Stimulated activated CD8-positive, alpha-beta memory T cell treated with anti-CD3 and anti-CD28 coated beads, Interleukin-12 subunit alpha, Interleukin-12 subunit beta, amount 100 ng/mL, for 1 hour (primary cell): ENCODE measurements at places on chromosomes 13 and 19.

GRCh38 chr13:43805071-43805468, 18.3 kb upstream of the ENOX1 start:
- DNase-seq: no peak

DNA sequence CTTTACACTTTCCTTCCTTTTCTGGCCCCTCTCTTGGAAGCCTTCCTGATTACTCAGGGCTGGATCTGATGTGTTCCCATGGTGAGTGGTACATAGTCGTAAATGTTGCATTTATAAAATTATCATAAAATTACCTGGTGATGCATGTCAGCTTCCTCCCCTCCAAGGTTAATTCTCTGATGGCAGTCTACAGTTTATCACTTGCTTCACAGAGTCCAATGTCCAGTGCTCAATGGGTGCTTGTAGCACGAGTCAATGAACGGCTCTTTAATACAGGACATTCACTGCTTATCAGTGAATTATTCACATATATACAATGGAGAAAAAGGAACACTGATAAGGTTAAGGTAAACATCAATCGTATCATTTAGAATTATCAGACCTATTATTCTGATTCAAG, 27.0 kb upstream of the OXGR1 start:
- DNase-seq: no peak

GRCh38 chr13:39317291-39317690, 279.0 kb downstream of the NHLRC3 start:
- no peak for DNase-seq

DNA sequence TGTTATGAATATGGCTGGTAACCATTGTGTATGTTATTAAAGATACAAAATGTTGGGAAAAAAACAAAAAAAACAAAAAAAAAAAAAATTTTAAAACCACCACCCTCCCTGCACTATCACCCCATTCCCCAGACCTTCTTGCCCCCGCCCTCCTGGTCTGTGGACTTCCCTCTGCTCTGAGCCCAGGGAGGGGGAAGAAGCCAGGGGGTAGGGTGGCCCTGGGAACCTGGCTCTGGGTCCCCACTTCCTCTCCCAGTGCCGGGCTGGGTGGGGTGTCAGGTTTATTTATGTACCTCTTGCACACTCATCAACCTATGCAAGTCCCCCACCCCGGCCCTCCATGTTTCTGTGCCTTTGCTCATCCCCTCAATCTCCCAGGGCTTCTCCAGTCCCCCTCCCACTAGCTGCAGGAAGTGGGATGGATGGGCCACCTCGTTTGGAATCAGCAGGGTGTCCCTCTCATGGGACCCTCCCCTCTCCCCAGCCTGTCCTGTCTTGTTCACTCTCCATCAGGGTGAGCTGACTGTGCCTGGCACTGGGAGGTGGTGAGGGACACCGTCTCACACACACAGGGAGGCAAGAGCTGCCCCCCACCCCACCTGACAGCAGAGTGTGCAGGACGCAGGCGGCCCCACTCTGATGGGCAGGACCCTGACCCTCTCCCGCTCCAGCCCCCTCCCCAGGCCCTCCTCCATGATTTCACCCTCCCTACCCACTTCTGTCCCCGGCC, 5.9 kb downstream of the PAF1 start:
- no peak for DNase-seq

DNA sequence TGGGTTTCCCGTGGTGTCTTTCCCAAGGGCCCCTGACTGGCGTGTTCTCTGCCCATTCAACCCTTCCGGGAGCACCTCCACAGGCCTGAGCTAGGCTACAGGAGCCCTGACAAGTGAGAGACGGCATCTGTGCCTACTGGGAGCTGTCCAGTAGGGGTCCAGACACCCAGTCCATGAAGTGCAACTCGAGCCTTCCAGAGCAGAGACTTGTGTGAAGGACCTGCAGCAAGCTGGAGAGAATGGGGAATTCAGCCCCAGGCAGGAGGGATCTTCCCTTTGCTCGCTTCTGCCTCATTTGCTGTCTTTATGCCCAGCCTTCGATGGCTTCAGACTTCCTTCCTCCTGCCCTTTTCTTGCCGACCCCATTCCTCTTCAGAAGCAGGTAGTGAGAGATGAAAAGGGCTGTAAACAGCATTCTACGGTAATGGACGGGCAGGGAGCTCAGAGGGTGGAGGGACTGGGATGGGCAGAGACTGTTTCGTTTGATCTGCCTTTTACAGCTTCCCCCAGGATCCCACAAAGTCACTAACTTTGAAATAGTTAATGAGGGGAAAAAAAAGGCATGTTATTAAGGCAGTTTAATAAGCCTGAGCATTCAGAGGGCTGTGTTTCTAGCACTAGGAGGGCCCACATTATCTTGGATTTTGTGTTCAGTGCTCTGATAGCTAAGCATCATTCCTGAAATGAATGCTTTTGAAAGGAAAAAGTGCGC, 327.6 kb downstream of the FGF9 start:
- DNase-seq: no peak

GRCh38 chr13:22926748-22927400, 253.9 kb upstream of the SGCG start:
- no peak for DNase-seq

GRCh38 chr19:6887316-6887715, at the start of gene ADGRE1:
TSS of gene ADGRE1 (plus strand) at chr19:6887579. CDS start at chr19:6887609, 30 bp downstream.
- DNase-seq: no peak

GRCh38 chr19:38248421-38248820, 7.8 kb downstream of the PPP1R14A start:
- no peak for DNase-seq

- peak; percentile 99 for DNase-seq
Measured at GRCh38 chr19:58554494-58555368, at the start of gene CHMP2A. TSS of gene CHMP2A (minus strand) at chr19:58555105. CDS start at chr19:58554212, 893 bp downstream.

DNA sequence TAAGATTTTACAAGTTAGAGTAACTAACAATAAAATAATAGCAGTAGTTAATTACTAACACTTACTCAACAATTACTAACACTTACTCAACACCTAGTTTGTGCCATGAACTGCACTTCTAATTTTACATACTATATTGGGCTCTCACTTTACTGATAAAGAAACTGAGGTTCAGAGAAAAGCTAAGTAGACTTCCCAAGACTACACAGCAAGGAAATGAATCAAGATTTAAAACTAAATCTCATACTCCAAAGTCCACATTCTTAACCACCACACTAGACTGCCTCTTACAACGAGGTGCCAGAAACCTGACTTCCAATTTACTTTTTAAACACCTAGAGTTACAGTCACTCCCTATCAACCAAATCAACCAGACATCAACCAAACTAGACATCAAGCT, 25.1 kb downstream of the RBM26 start:
- DNase-seq: no peak

DNA sequence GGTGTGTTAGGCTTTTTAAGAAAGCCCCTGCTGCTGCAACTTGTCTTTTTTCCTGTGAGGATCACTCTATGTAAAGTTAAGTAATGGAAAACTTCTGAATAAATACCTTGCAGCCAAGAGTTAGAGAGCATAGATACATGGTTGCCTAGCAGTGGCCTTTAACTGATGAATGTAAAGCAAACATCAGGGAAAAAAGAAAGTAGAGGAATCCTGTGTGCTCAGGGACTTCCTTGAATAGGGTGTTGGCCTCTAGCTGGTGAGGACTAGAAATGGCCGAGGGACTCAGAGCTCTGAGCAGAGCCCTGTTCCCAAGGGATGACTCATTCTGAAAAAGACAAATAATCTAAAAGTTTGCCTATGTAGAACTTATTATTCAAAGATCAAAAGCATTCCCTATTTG, 135.7 kb downstream of the MIPEP start:
- no peak for DNase-seq

DNA sequence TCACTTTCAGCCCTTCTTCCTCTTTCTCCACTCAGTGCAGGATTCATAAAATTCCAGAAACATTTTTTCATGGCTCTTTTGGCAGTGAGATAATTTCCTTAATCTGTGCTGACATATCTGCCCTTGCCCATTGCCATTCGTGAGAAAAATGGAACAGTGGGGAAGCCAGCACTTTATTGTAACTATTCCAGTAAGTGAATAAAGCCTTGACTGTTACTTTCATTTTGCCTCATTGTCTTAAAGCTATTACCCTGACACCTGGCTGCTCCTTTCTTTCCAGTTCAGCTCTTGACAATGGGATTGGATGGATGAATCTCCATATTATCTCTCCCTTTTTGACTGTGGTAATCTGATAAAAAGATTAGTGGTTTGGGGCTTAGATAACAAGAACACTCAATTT, 1068.1 kb upstream of the PCDH20 start:
- DNase-seq: no peak

DNA sequence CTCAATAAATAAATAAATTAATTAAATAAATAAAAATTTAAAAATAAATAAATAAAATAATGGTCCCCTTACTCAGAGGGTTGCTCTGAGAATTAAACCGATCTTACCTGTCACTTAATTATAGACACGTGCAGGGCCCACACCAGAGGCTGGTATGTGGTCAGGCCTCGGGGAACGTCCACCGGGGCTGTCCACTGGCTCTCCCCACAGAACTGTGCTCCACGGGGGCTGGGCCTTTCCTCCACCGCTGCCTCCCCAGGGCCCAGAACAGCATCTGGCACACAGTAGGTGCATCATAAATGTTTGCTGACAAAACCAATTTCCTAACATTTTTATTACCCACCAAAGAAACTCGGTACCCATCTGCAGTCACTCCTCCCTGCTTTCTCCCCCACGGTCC, 69.2 kb downstream of the CEBPG start:
- no peak for DNase-seq

DNA sequence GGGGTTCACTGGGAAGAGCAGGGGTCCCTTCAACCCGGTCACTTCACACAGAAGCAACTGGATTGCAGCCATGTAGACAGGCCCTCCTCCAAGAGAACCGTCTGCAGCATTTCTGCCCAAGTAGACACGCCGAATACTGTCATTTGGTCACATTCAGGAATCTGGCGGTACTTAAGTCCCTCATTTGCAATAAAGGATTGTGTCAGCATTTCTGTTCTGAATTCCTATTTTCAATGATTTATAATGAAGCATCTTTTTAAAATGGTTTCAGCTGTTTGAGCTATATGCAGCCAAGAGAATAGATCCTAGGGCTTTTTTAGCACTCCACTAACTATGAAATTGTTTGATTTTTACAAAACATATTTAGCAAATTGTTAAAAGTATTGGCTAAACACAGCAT, 143.5 kb upstream of the SOX1 start:
- no peak for DNase-seq

GRCh38 chr19:10768936-10769335, 51.1 kb downstream of the DNM2 start:
- DNase-seq: no peak

GRCh38 chr19:50358483-50359327, 6.7 kb downstream of the NAPSA start:
- DNase-seq: peak; percentile 59

GRCh38 chr19:46324277-46324676, 22.6 kb upstream of the PPP5C start:
- DNase-seq: no peak

DNA sequence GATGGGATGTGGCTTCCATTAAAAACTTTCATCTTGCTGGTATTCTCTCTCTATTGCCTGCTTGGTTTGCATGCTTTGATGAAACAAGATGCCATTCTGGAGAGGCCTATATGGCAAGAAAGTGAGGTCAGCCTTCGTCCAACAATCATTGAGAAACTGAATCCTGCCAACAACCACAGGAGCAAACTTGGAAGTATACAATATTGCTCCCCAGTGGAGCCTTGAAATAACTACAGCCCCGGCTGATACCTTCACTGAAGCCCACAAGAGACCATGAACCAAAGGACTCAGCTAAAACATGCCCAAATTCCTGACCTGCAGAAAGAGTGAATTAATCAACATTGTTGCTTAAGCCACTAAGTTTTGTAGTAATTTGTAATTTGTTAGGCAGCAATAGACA, 82.5 kb upstream of the FGF14 start:
- DNase-seq: no peak

GRCh38 chr19:20840371-20840770, 64.3 kb downstream of the ZNF66 start:
- DNase-seq: no peak

- DNase-seq: no peak
Measured at GRCh38 chr19:36103842-36104552, 6.9 kb upstream of the OVOL3 start.

DNA sequence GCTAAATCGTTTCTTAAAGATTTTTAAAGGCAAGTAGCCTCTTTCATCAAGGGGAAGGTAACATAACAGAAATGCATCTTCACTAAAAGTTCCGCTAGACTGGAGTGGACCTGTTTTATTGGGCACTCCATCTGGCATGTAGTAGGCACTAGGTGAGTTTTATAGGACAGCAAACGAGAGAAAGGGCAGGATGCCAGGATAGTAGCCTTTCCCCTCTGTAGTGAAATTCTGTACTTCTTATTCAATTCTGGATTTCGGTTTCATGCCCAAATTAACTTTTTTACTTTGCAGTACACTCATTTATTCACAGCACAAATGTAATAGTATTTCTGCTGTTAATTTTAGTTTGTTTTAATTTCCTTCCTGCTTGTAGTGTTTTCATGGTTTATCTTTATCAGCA, 45.2 kb downstream of the GPR180 start:
- no peak for DNase-seq

GRCh38 chr13:38872693-38873092, 117.9 kb downstream of the STOML3 start:
- no peak for DNase-seq

GRCh38 chr13:82947683-82948082, 934.6 kb downstream of the SLITRK1 start:
- DNase-seq: no peak

GRCh38 chr13:75870397-75870903, 234.3 kb downstream of the LMO7 start:
- no peak for DNase-seq

DNA sequence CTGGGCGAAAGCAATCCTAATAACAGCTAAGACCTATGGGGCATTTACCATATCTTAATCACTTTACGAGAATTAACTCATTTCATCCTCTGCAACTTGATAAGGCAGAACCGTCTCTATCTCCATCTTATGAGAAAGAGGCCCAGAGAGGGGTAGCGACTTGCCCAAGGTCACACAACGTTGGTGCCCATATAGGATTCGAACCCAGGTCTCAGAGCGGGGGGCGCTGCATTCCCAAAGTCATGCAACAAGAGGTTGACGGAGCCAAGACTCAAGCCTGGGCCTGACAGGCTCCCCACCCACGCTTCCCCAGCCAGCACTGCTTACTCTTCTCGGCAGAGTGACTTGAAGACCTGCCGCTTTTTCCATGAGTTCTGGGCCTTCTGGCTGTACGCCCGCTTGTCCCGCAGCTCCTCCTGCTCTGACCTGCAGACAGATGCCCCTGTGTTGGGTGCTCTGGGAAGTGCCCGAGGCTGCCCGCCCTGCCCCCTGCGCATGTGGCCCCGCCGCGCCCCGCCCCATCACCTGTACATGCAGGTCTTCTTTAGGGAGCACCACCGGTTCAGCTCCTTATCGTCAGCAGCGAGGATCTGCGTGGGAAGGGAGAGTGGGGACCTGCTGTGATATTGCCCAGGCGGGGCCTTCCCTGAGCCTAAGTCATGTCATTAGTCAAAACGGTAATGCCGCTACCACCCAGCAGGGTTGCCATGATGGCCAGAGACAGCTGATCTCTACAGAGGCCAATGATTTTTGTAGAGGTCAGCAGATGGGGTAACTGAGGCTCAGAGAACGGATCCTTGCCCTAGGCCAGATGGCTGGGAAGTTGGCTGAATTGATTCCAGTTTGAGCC, 10.8 kb downstream of the KRI1 start:
- no peak for DNase-seq

- DNase-seq: no peak
Measured at GRCh38 chr13:21883713-21884112, 212.8 kb downstream of the FGF9 start.

GRCh38 chr13:112455476-112456059, 79.4 kb downstream of the SPACA7 start:
- DNase-seq: no peak

- no peak for DNase-seq
Measured at GRCh38 chr13:69485991-69486592, 621.5 kb upstream of the ATXN8OS start.
